ENCODE measurements at places on chromosomes 6 and 20. TPM values are rescaled to one million over a fixed set of nuclear protein-coding genes. Genes with fewer than 3 reads are reported as not detected.

The MCHR2 gene
- total RNA-seq: not detected

The CASS4 gene
- total RNA-seq: under 0.01 TPM

The SIRPD gene
- total RNA-seq: not detected

The CNBD2 gene
- total RNA-seq: 3.3 TPM

The RSPH4A gene
- 0.60 TPM for total RNA-seq
